Astrocyte of the hippocampus (primary cell): ENCODE measurements at places on chromosomes 16 and 17.

DNA sequence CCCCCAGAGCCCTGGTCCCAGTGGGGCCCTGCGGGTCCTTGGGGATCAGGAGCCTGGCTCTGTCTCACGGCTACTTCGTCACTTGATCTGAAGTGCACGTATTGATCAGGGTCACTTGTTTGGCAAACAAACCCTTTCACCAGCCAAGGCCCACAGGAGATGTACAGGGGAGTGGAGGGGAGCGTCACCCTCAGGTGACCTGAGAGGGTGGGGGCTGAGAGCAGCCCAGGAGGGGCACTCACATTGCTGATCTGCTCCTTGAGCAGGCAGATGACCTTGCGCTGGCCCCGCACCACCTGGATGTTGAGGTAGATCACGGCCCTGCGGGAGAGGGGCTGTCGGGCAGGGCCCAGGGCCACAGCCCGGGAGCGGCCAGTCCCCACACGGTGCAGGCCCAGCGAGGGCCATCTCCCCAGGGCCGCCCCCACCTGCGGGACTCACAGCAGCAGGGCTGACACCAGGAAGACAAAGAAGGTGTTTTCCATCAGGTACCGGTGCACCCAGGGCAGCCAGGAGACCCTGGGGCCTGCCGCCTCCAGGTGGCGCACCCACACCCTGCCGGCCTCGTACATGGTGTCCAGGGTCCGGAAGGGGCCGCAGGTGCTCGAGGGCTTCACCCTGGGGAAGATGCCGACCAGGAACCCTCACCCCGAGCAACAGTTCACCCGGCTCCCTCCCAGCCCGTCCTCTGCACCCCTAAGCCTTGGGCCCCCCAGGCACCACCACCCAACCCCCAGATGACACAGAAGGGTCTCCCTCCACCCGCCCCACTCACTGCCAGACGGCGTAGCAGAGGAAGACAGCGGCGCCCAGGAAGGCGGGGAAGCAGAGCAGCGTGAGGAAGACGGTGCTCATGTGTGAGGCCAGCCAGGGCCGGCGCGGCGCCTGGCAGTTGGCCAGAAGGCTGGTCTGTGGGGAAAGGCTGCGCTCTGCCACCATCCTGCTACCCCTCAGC is 11.3 kb downstream of the TMC6 start:
- peak; percentile 59 for DNase-seq

GRCh38 chr16:84138824-84139627 is 6.0 kb downstream of the HSDL1 start:
- DNase-seq = peak; percentile 62

DNA sequence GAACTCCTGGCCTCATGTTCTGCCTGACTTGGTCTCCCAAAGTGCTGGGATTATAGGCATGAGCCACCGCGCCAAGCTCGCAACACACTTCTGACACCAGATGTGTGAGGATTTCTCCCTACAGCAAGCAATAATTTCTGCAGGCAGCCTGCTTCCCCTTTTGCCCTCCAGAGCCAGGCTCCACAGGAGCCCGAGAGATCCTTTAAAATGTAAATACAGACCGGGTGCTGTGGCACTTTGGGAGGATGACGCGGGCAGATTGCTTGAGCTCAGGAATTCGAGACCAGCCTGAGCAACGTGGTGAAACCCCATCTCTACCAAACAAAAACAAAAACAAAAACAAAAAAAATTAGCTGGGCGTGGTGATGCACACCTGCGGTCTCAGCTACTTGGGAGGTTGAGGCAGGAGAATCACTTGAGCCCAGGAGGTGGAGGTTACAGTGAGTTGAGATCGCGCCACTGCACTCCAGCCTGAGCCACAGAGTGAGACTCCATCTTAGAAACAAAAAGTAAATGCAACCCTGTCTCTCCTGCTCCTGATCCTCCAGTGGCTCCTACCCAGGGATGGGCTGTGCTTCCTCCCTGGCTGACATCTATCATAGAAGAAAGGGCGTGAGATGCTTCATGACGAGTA is 14.7 kb downstream of the C16orf96 start:
- no peak for DNase-seq

GRCh38 chr17:66426397-66427033 is 124.1 kb downstream of the PRKCA start:
- DNase-seq = no peak

- no peak for DNase-seq
Measured at GRCh38 chr17:51133365-51133764, 12.7 kb upstream of the SPAG9 start.

- no peak for DNase-seq
Measured at GRCh38 chr17:20823905-20824304, 218.9 kb downstream of the USP22 start.

DNA sequence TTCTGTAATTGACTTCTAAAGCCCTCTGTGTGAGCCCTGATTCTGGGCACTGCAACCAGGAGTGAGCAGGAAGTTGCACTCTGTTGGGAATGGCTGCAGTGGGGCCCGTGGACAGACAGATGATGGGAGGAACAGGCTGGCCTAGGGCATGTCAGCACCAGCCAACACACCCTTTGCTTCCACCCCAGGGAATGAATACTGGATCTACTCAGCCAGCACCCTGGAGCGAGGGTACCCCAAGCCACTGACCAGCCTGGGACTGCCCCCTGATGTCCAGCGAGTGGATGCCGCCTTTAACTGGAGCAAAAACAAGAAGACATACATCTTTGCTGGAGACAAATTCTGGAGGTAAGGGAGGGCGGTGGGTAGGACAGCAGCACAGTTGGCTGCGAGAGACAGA is 10.8 kb upstream of the LPCAT2 start:
- DNase-seq = no peak

DNA sequence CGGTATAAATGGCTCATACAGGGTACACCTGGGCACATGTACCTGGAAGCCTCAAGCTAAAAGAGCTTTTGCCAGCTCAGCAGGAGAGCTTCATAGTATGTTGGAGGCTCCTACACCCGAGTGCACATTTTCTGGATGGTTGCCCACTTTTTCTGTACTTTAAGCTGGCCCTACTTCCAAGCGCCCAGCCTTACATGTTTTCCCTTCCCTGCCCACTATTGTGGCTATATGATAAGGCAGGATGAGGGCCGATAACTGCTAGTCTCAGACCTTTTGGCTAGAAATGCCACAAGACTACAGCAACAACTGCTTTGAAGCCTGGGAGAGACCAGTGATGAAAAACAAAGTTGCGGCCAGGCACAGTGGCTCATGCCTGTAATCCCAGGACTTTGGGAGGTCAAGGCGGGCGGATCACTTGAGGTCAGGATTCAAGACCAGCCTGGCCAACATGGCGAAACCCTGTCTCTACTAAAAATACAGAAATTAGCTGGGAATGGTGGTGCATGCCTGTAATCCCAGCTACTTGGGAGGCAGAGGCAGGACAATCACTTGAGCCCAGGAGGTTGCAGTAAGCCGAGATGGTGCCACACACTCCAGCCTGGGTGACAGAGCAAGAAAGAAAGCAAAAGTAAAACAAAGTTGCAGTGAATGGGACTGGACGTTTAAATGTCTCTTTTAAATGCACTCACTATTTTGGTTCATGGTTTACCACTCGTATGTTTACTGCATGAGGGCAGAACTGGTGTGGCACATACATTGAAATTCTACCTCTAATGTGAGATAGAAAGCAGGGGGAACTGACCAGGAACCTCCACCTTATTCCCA is 14.2 kb upstream of the MARCHF10 start:
- peak; percentile 65 for DNase-seq

DNA sequence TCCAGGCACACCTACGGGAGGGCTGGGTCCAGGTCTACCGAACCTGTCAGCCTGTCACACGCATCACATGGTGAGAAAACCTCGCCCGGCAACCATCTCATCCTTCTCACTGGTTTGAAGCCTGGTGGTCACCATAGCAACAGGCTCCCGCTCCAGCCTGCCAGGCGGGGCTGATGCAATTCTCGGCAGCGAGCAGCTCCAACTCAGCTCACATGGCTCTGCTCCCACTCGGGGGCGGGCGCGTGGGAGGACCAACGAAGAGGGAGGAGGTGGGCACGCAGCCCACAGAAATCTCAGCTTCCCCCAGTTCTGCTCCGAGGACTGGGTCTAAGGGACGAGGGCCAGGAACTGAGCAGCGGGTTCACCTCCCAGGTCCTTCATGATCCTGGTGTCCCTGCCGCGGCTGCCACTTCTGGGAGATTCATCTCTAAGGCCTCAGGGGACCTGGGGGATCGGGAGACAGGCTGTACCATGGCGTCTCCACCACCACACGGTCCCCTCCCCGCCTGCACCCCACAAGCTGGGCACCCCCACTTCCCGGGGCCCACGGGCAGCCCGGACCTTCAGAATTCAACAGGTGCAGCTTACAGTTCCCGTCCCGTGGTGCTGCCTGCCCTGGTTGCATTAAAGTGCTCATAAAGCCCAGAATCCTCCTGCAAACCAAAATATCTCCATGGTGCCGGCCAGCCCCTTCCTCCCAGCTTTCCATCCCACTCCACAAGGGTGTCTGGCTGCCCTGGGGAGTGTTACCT is 25.8 kb downstream of the ABR start:
- peak; percentile 88 for DNase-seq

DNA sequence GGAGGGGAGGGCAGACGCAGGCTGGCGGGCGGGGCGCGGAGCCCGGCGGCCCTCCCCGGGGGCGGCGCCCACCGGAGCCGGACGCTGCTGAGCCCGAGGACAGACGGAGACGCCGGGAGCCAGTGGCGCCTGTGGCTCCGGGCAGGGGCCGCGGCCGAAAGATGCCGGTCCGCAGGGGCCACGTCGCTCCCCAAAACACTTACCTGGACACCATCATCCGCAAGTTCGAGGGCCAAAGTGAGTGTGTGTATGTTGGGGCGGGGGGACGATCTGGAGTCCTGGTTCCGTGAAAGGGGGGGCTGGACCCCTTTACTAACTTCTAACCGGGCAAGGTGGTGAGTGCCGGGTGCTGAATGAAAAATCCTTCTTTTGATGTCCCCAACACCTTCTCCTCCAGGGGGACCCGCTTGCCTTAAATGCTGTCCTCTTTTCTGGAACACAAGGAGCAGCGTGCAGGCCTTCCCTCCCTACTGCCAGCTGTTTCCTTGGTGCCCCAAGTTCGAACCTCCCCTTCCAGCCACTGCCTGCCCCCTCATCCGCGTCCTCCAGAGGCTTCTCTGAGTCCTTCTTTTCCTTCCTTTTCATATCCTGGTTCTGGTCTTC is at the start of gene KCNH6:
TSS of gene KCNH6 (plus strand) at position 106 of the 603 bp plus-strand sequence. CDS start at position 162, 56 bp downstream.
- DNase-seq = no peak

DNA sequence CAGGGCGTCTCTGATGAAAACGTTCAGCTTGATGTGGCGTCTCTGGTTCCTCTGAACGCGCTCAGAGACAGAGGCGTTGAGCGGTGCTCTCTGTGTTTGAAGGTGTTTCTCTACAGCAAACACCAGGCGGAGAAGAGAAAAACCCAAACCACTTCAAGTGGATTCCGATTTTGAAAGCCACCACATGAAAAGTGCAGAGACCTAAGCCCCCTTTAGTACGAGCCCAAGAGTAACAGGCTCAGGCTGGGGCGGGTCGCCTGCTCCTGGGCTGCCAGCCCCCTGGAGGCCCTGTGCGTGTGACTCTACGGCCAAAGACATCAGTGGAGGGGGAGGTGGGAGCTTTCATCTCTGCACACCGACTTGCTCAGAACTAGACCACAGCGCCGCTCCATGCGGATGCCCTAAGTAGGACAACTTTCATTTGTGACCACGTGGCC is 328.4 kb downstream of the MAF start:
- no peak for DNase-seq

DNA sequence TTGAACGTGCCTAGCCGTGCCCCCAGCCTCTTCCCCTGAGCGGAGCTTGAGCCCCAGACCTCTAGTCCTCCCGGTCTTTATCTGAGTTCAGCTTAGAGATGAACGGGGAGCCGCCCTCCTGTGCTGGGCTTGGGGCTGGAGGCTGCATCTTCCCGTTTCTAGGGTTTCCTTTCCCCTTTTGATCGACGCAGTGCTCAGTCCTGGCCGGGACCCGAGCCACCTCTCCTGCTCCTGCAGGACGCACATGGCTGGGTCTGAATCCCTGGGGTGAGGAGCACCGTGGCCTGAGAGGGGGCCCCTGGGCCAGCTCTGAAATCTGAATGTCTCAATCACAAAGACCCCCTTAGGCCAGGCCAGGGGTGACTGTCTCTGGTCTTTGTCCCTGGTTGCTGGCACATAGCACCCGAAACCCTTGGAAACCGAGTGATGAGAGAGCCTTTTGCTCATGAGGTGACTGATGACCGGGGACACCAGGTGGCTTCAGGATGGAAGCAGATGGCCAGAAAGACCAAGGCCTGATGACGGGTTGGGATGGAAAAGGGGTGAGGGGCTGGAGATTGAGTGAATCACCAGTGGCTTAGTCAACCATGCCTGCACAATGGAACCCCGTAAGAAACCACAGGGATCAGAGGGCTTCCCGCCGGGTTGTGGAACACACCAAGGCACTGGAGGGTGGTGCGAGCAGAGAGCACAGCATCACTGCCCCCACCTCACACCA is 724 bp downstream of the GAA start:
- DNase-seq = peak; percentile 38

DNA sequence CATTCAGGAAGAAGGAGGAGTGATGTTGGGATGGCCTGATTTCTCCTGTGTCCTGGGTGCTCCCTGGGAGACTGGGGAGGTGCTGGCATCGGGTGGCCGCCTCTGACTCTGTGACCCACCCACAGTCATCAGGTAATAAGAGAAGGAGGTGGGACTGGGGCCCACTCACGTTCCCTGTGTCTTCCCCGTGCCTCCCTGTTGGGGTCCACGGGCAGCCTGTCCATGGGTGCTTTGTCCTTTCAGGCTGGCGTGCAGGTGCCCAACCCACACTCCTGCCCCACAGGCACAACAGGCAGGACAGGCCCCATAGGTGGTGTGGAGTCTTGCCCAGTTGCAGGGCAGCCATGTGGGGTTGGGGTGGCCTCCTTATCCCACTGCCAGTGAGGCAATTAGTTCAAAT is 4.0 kb downstream of the DEF8 start:
- DNase-seq = no peak

DNA sequence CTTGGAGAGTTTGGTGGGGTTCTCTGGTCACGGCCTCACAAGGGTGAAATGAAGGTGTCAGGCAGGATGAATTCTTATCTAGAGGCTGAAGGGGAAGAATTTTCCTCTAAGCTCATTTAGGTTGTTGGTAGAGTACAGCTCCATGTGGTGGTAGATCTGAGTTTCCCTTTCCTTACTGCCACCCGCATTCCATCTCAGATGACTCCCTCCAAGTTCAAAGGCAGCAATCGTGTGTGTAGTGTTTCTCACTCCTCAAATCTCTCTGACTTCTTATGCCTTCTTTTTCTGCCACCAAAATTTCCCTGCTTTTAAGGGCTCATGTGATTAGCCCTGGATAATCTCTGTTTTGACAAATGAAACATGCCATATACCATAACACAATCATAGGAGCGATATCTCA is 135.5 kb upstream of the MYOCD start:
- DNase-seq = no peak

DNA sequence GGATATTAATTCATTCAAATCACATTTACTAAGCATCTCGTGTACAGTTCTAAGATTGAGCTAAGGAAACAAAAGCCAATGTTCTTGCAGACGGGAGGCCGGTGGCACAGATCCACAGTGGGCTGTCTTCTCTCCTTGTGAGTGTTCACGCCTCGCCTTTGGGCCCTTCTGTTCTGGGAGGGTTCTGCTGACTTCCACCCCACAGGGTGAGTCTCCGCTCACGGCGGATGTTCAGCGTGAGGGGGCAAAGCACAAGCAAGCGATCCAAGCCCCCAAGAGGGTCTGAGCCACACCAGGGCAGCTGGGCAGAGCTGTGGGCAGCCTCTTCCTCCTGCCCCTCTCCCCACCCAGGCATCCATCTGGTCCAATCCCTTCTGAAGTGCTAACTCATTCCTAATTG is 84.3 kb upstream of the DOC2B start:
- DNase-seq = no peak
